Ureter (tissue), 1 donor: ENCODE measurements at places on chromosomes 7 and 10. TPM values are rescaled to one million over a fixed set of nuclear protein-coding genes. Genes with fewer than 3 reads are reported as not detected.

The SOSTDC1 gene
- not detected for total RNA-seq

The GATA3 gene
- total RNA-seq: 310 TPM

The ZNF138 gene
- total RNA-seq: 19.9 TPM

The RHOBTB1 gene
- 10.9 TPM for total RNA-seq

The ANLN gene
- 5.8 TPM for total RNA-seq

The FAM180A gene
- total RNA-seq: 1.1 TPM
